ENCODE measurements at places on chromosomes 6 and 20. TPM values are rescaled to one million over a fixed set of nuclear protein-coding genes. Genes with fewer than 3 reads are reported as not detected.

Gene PRSS16
- polyA plus RNA-seq = 3.7 TPM

Gene RAB44
- 0.05 TPM for polyA plus RNA-seq

Gene SFTA2
- polyA plus RNA-seq = not detected

Gene TSBP1
- not detected for polyA plus RNA-seq

Gene RCAN2
- polyA plus RNA-seq = not detected

Gene TREM1
- not detected for polyA plus RNA-seq

Gene DLK2
- polyA plus RNA-seq = 2.6 TPM

Gene BPIFB1
- polyA plus RNA-seq = not detected

Gene BYSL
- 66.9 TPM for polyA plus RNA-seq

Gene GHRH
- not detected for polyA plus RNA-seq

Gene BPIFB2
- polyA plus RNA-seq = not detected

Gene TRIM10
- polyA plus RNA-seq = 0.03 TPM

Gene GLYATL3
- polyA plus RNA-seq = not detected

Gene PTCRA
- not detected for polyA plus RNA-seq

Gene EYS
- polyA plus RNA-seq = not detected

Gene SEL1L2
- polyA plus RNA-seq = not detected

Gene KCNK16
- not detected for polyA plus RNA-seq

Gene PDE10A
- 44.9 TPM for polyA plus RNA-seq

Gene CALHM4
- polyA plus RNA-seq = not detected

Gene CSNK2B
- 134 TPM for polyA plus RNA-seq

Gene CST7
- polyA plus RNA-seq = not detected

Gene SLC35D3
- not detected for polyA plus RNA-seq

Gene MICAL1
- 20.3 TPM for polyA plus RNA-seq

Gene GSTA3
- not detected for polyA plus RNA-seq

Gene RIPPLY2
- polyA plus RNA-seq = 0.89 TPM

Gene RAET1L
- polyA plus RNA-seq = 0.22 TPM

Gene PI3
- 0.39 TPM for polyA plus RNA-seq

Gene ADGRB3
- not detected for polyA plus RNA-seq

Gene LZTS3
- polyA plus RNA-seq = 4.2 TPM

Gene PPIL6
- polyA plus RNA-seq = 2.0 TPM

Gene DUSP15
- 0.96 TPM for polyA plus RNA-seq

Gene METTL24
- polyA plus RNA-seq = not detected

Gene LPA
- not detected for polyA plus RNA-seq

Gene ZBTB12
- 10.1 TPM for polyA plus RNA-seq

Gene TREML2
- not detected for polyA plus RNA-seq

Gene STMND1
- not detected for polyA plus RNA-seq

Gene TFB1M
- 9.8 TPM for polyA plus RNA-seq

Gene MED23
- 7.3 TPM for polyA plus RNA-seq

Gene RNF114
- 47.0 TPM for polyA plus RNA-seq

Gene MCM8
- 34.9 TPM for polyA plus RNA-seq

Gene CYP24A1
- polyA plus RNA-seq = 623 TPM

Gene MRAP2
- polyA plus RNA-seq = 0.75 TPM

Gene ROS1
- polyA plus RNA-seq = 0.17 TPM

Gene C6orf163
- 0.29 TPM for polyA plus RNA-seq

Gene UBE2C
- polyA plus RNA-seq = 212 TPM

Gene GABRR1
- not detected for polyA plus RNA-seq

Gene PKIB
- 0.67 TPM for polyA plus RNA-seq

Gene IL20RA
- not detected for polyA plus RNA-seq

Gene MCHR2
- polyA plus RNA-seq = not detected

Gene MUC22
- polyA plus RNA-seq = not detected

Gene NHSL1
- polyA plus RNA-seq = 0.99 TPM

Gene ACTL10
- polyA plus RNA-seq = not detected

Gene TMEM170B
- polyA plus RNA-seq = 2.5 TPM

Gene SCUBE3
- polyA plus RNA-seq = 0.13 TPM

Gene VSX1
- 1.2 TPM for polyA plus RNA-seq

Gene ZC2HC1B
- polyA plus RNA-seq = not detected

Gene CYP39A1
- 0.22 TPM for polyA plus RNA-seq

Gene PRDM1
- 2.6 TPM for polyA plus RNA-seq

Gene PRR18
- polyA plus RNA-seq = 0.08 TPM

All from A549 (cell line).